RWPE1 (cell line): ENCODE measurements at places on chromosomes 7 and 10.
A peak's percentile ranks its signal among the peaks of the same experiment; 100 is the strongest.

DNA sequence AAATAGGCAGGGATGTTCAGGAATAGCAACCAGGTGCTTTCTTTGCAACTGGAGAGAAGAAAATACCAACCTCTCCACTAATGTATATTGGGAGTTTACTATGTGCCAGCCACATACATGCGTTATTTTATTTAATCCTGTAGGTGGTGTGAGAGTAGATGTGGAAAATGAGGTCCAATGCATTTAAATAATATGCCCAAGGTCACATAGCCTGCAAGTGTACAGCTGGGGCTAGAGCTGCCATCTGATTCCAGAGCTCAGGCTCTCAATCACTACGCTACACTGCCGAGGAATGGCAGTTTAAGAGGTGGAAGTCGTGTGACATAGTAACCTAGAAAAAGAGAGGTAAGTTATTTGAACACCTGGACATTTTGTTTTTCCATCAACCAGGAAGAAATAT lies 277.0 kb downstream of the EXOC4 start:
- no peak for DNase-seq

GRCh38 chr10:35368485-35369048 lies 32.3 kb downstream of the CCNY start:
- no peak for DNase-seq

DNA sequence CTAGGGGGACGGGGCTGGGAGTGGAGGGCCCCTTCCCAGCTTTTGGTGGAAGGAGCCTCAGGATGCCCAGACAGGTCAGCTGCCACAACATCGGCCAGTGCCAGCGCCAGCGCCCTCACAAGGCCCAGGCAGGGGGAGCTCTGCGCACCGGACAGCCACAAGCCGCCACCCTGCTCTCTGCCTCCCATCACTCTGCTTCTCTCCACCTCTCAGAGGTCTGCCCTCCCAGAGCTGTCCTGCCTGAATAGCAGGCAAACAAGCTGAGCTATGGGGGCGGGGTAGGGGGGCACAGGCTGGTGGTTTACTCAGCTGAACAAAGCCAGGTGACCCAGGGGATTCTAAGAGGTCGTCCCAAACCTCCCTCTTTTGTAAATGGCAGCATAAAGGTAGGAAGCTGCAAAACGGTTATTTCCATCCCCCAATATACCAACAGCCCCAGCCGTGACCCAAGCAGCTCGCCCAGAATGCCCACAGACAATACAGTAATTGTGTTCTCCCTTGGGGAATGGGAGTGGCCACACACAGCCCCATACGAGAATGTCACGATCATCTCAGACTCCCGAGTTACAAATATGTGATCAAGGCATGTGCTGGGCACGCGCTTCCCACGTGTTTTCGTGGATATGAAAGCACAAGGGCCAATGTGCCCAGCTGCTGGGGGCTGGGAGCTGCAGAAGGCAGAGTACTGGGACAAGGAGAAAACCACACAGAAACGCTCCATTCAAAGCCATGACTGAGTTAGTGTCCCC lies 19.7 kb downstream of the FAM53B start:
- DNase-seq, result no peak

GRCh38 chr7:70569335-70569819 lies 562.6 kb upstream of the GALNT17 start:
- no peak for DNase-seq

- DNase-seq, result no peak
Measured at GRCh38 chr10:43002596-43002995, 74.3 kb upstream of the RET start.

GRCh38 chr7:140416560-140416959 lies 12.7 kb downstream of the RAB19 start:
- no peak for DNase-seq

DNA sequence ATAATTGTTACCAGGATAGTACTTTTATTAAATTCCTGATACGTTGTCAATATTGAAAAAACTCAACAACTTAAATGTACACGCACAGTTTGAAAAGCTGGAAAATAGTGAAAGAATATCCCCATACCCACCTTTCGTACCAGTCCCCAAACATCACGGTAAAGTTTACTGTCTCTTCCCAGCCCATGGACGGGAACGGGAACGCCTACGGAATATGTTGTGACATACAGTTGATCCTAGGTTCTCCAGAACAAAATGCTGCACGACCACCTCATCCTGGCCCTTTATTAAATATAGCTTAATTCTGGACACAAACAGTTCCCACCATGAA lies 527 bp upstream of the BCAP29 start:
- DNase-seq, result no peak

- no peak for DNase-seq
Measured at GRCh38 chr10:28036587-28036986, 37.7 kb upstream of the ODAD2 start.

DNA sequence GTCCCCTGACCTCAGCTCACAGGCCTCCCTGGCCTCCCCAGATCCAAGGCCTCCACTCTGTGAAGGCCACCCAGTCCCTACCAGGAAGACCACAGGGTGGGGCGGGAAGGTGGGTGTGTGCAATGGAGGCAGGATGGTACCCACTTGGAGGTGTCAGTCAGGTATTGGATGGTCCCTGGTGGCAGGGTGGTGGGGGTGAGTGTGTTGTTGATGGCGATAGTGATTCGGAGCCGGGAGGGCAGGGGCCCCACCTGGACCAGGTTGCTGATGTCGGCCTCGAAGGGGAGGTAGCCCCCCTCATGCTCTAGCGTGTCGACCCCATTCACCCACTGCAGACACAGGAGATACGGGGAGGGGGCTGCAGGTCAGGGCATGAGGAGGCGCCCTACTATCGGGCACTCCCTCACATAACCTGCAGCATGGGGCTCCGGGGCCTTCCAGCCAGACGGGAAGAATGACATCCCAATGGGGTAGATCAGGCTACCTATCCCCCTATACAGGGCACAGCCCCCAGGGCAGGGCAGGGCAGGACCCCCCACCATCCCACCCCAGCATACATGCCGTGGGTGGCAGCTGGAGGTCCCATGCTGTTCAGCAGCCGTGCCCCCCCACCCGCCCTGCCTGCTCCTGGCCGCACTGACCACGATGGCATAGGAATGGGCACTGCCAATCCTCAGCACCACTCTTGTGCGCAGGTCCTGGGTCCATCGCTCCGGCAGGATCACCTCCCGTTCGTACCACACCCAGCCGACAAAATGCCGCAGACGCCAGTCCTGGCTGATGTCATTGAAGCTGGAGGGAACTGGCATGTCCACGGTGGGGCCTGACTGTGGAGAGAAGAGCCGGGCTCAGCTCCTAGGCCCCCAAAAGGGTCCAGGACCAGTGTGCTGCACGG lies 2.2 kb downstream of the GUSB start:
- DNase-seq, result no peak

DNA sequence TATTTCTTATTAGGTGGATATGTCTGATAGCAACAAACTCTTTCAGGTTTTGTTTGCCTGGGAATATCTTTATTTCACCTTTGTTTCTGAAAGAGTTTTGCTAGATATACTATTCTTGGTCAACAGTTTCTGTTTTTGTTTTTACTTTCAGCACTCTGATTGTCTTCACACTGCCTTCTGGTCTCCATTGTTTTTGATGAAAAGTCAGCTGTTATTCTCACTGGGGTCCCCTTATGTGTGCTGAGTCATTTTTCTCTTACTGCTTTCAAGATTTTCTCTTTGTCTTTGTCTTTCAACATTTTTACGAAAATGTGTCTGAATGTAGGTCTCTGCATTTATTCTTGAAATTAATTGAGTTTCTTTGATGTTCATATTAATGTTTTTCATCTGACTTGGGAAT lies 15.2 kb upstream of the RASSF4 start:
- DNase-seq, result no peak

GRCh38 chr10:62632071-62632809 lies 172.3 kb upstream of the ADO start:
- DNase-seq, result no peak

DNA sequence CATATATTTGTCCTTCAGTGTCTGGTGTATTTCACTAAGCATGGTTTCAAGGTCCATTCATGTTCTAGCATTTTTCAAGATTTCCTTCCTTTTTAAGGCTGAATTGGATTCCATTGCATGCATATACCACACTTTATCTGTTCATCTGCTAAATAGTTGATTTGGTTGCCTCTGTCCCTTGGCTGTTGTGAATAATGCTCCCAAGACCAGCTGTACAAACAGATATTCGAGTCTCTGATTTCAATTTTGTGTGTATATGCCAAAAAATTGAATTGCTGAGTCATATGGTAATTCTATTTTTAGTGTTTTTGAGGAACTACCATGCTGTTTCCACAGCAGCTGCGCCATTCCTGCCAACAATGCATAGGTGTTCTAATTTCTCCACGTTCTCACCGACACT lies 216.4 kb downstream of the NRG3 start:
- no peak for DNase-seq

GRCh38 chr7:38178695-38179344 lies 775 bp downstream of the STARD3NL start:
- no peak for DNase-seq

DNA sequence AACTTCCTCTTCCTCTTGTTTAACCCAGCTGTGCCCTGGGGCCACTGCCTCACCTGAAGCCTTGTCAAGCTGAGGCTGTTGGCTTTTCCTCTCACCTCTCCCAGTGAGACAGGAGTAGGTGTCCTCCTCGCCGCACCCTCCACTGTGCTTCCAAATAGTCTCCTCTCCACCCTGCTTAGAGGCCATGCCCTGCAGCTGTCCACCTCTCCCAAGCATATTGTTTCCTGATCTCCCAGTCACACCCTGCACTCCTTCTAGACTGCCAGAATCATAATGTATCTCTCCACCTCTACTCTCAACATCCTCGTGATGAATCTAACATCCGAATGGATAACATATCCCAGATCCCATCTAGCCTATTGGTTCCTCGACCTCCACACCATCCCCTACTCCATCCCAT lies 196.3 kb upstream of the GHITM start:
- no peak for DNase-seq

- no peak for DNase-seq
Measured at GRCh38 chr7:108263425-108263824, 133.3 kb upstream of the LAMB4 start.

DNA sequence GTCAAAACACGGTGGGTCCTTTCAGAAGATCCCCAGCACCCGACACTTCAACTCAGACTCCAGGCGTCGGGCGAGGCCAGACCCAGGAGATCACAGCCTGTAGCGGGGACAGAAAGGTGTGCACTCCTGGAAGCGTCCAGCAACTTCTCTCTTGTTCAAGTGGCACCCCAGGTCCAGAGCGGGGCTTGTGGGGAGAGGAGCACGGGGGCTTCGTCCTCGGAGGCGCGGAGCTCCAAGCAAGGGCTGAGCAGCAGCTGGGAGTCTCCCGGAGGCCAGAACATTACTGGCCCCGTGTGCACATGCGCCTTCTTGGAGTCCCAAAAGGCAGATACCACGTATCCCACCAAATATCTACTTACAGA lies 54.9 kb downstream of the ZRANB1 start:
- DNase-seq, result no peak

GRCh38 chr10:108204528-108205305 lies 1040.2 kb upstream of the SORCS1 start:
- peak; percentile 30 for DNase-seq

DNA sequence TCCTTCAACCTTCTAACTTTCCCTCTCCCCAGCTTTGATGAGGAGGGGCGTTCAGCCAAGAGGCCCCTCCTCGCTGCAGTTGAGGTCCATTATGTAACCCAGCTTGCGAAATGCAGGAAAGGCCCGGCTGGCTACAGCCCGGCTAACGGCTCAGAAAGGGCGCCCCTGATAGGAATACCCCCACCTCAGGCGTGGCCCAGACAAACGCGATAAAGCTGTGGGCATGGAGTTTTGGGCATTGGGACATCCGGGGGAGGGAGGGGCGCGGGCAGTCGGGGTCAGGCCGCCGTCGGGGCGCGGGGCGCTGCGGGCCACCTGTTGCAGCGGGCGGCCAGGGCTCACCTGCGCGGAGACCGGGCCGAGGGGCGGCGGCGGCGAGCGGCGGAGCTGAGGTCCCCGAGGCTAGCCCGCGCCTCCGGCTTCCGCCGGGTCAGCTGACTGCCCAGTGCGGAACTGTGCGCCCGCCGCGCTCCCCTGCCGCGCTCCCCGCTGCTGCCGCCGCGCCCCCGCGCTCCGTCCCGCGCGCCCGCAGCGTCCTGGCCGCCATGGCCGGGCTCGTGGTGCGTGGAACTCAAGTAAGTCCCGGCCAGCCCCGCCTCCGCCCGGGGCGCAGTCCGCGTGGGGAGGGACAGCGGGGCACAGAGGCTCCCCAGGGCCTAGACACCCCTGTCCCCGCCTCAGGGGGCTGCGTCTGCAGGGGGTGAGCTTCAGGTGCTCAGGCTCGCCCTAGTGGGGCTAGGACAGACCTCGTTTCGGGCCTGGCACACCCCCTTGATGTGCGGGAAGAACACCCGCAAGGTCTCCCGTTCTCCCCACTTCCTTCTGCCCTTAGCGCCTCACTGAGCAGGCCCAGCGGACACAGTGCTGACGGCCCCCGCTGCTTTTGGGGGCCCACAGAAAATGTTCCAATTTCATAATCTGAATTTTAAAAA lies at the start of gene LRMDA:
Gene LRMDA, plus strand, starts transcription at position 445 of the 932 bp plus-strand sequence.
- DNase-seq, result peak; percentile 16

GRCh38 chr7:44977304-44977958 lies 1.4 kb downstream of the MYO1G start:
- no peak for DNase-seq

DNA sequence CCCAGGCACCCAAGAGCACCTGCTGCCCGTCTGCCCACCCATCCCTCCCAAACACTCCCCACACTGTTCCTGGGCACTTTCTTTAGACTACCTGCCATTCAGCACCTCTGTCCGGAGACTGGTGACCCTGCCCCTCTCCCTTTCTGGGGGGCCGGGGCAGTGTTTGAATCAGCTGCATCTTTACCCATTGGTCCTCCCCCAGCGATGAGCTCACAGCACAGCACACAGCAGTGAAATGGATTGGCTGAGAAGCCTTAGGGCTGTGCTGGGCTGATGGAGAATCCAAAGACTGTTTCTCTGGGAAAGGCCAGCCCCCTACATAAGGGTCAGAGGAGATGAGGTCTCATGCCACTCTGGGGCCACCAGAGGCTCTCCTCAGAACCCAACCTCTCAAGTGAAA lies 40.2 kb downstream of the VWA2 start:
- DNase-seq, result no peak

DNA sequence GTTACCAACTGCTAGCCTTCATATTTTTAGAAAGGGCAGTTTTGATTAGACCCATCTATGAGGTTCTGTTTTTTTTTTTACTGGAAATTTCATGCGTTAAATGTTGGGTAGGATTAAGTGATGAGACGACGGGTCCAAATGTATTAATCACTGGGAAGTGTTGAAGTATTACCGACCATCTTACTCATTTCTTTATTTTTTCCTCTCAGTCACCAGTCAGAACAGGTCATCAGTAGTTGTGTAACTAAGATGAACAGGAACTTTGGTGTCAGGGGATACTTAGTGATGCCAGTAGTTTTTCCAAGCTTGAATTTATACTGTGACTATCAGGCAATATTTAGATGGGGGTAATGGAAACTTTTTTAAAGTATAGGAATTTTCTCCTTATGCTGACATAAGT lies 14.2 kb downstream of the TFAM start:
- peak; percentile 40 for DNase-seq
